Ecto neural progenitor cell (in vitro differentiated cells): ENCODE measurements at places on chromosomes 3 and 15.

DNA sequence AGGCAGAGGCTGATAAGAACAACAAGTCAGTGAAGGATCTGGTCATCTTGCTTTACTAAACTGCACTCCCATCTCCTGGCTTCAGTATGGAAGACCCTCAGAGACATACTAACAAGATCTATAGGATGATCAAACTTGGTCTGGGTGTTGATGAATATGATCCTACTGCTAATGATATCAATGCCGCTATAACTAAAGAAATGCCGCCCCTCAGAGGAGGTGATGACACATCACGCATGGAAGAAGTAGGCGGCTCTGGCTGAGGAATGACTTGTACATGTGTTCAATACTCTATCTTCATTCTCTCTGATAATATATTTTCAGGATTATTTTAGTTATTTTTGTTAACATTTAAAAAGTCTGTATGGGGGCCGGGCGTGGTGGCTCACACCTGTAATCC lies 17.5 kb upstream of the EIF2B5 start:
- no peak for DNase-seq

GRCh38 chr3:110381992-110382391 lies 689.6 kb upstream of the NECTIN3 start:
- DNase-seq, result no peak

DNA sequence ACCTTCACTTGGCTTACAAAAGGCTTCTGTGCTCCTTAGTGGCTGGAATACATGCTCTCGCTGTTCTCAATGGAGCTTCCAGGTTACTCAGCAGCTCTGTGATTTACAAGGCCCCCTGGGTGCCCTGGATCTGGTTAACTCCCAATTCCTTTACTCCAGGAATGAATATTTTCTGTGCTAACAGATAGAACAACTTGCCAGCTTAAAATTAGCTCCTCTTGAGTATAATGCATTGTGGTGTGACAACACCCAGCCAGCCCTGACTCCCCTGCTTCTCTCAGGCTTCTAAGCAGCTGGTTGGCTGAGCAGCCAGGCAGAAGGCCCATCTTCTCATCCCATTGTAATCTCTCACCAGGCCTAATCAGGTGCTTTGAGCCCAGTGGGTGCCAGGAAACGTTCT lies 246.4 kb downstream of the ALCAM start:
- DNase-seq, result no peak

GRCh38 chr3:54837964-54838363 lies 89.9 kb downstream of the LRTM1 start:
- no peak for DNase-seq

DNA sequence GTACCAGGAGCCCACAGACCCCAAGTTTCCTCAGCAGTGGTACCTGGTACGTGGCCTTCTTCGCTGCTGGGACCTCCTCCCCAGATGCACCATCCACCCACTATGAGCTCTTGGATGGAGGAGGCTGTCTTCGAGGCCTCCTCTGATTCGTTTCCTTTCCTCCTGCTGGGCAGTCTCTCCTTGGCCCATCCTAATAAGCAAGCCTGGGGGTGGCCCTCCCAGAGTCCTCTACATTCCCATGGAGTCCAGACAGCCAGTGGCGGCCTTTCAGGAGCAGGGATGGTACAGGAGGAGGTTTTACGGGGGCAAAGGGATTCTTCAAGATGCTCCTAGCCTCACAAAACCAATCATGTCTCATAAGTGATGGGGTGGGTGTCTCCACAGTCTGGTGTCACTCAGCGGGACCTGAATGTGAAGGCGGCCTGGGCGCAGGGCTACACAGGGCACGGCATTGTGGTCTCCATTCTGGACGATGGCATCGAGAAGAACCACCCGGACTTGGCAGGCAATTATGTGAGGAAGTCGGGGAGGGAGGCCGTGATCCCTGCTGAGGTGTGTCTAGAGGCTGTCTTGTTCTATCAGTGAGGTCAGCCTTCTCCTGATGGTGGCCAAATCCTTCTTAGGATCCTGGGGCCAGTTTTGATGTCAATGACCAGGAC lies 7.7 kb upstream of the FES start:
- no peak for DNase-seq

DNA sequence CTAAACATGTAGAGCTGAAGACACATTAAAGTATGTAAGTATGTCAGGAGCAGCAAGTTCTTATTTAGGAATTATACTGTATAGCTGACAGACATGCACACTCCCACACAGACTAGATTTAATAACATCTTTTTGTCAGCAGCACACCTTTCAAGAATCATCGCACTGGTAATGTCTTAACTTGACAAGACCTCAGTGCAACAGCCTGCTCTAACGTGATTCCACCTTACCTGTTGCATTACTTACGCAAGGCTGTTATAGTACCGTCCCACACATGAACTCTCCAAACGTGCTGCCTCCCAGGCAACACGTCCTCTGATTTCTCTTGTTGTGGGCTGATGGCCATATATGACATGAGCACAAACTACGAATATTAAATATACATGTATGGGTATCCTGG lies 11.9 kb downstream of the CHRM5 start:
- no peak for DNase-seq

- DNase-seq, result no peak
These were observed 149.3 kb upstream of the ATP11B start for GRCh38 chr3:182644013-182644412.
